HepG2 (cell line): ENCODE measurements at places on chromosomes 6 and 20. TPM values are rescaled to one million over a fixed set of nuclear protein-coding genes. Genes with fewer than 3 reads are reported as not detected.

- DNase-seq: no peak
- H3K4me1 ChIP-seq: peaks cover 16% of the 10 kb centered on the region
Measured at GRCh38 chr6:31378721-31379103, 21.7 kb upstream of the HLA-B start.

DNA sequence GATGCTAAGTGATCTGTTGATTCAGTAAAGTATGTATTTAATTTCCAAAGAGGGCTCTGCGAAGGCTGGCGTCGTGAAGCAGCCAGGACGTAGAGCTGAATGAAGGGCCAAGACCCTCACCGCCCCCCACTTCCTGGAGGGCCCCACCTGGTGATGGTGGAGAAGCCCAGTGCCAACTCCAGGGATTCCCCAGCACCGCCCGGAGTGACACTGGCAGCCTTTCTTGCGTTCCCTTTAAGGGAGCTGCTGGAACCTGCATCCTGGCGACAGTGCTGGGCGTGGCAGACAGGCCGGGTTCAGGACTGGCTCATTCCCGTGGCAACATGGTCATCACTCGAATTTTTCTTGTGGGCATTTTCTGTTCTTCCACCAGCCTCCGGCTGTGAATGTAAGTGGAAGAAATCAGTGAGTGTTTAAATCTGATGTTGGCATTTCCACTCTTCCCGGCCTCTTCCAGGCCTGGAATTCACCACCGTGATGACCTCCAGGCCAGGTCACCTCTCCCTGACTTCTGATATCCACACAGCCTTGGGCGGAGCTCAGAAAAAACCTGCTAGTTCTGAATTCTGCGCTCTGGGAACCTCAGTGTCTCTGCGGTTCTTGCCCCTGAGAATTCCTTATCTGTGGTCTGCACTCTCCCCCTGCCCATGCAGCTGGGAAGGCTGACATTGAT lies 57.4 kb upstream of the DACT2 start:
- H3K27me3 ChIP-seq: peaks cover 5% of the 10 kb centered on the region
- no peak overlapping the region for H3K4me3 ChIP-seq
- H3K27ac ChIP-seq: no peak overlapping the region
- no peaks in the 10 kb centered on the region for H3K36me3 ChIP-seq
- no peaks in the 10 kb centered on the region for H3K4me1 ChIP-seq

GRCh38 chr6:27767851-27768250 lies 144.3 kb downstream of the OR2B2 start:
- H3K27ac ChIP-seq: no peak overlapping the region
- H3K27me3 ChIP-seq: no peaks in the 10 kb centered on the region; the same call in 2 of the 3 replicates
- H3K36me3 ChIP-seq: no peaks in the 10 kb centered on the region
- no peak for DNase-seq
- peaks cover 12% of the 10 kb centered on the region for H3K4me1 ChIP-seq
- H3K4me3 ChIP-seq: no peak overlapping the region

GRCh38 chr20:49446808-49447207 lies 35.7 kb downstream of the KCNB1 start:
- H3K27me3 ChIP-seq: no peaks in the 10 kb centered on the region; the same call in 2 of the 3 replicates
- H3K4me3 ChIP-seq: no peak overlapping the region
- H3K36me3 ChIP-seq: no peaks in the 10 kb centered on the region
- peaks cover 13% of the 10 kb centered on the region for H3K4me1 ChIP-seq

GRCh38 chr20:32057656-32058184 lies 5.7 kb downstream of the HCK start:
- no peak overlapping the region for H3K4me3 ChIP-seq
- H3K27ac ChIP-seq: no peak overlapping the region
- H3K4me1 ChIP-seq: peaks cover 8% of the 10 kb centered on the region; the same call in 1 of the 2 replicates

CYP39A1 gene
- total RNA-seq: not detected in 2 replicates
